ENCODE measurements at places on chromosomes 12 and 14.

- no peak for DNase-seq
These were observed 13.4 kb upstream of the FRMD6 start for GRCh38 chr14:51638071-51638944.

GRCh38 chr12:132114667-132115066, 29.5 kb downstream of the DDX51 start:
- DNase-seq, result no peak

DNA sequence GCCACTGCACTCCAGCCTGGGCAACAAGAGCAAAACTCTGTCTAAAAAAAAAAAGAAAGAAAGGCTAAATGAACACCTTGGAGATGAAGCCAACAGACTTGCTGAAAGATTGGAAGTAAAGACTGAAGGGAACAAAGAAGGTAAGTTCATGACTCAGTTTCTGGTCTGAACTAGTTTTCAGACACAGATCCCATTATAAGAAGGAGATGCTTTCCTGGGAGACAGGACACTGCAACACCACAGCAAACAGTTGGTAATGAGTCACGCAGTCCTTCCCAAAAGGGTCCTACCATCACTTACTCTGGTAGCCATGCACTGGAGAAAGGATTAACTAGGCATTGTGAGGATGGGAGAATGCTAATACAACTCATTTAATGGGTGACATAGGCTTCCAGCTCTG, 97.2 kb downstream of the SSPN start:
- no peak for DNase-seq

DNA sequence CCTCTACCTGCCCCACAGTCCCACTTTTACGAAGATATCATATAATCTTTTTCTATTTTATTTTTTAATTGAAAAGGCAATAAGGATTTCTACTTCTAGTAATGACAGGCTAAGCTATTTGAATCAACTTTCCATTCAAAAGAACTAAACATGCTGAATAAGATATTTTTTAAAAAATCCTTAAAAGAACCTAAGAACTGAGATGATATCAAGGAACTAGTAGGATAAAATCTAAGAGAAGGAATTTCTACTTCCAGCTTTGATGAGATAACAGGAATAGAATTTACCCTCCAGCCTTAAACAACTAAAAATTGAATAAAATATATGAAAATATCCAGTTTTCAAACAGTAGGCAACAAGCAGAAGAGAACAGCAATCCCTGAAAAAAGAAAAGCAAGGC, 69.0 kb downstream of the TMEM116 start:
- DNase-seq, result no peak

GRCh38 chr12:109881752-109882151, 1.4 kb upstream of the GLTP start:
- DNase-seq, result no peak

DNA sequence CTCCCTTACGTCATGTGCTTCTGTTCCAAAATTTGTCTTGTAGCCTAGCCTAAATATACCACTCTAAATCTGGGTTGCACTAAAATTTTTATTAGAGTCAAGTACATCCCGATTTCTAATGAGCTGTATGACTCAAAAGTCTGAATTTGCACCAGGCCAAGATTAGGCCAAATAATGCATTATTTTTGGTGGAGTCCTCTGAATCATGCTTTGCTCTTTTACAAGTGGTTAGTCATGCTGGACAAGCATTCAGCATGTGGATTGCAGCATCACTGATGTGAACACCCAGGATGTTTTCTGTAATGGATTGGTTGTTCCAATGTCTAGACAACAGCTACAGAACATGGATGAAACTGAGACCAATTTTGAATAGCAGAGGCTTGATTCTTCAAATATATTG, 23.7 kb downstream of the HEBP1 start:
- DNase-seq, result no peak

DNA sequence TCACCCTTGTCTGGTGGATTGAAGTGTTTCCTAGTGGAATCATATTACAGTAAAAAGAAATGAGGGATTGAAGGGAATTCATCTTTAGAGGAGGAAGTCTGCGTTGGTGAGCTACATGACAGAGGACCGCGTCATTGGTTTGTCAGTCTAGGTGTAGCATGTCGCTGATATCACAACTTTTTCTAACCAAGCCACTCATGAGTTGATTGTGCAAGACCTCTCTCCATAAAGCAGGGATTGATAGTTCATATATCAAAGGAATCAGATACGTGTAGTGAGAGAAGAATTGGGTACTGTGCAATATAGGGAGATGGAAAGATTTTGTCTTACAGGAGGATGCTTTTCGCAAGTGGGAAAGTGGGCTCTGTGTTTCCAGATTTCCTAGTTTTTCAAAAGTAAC, 3.0 kb upstream of the FBXO33 start:
- no peak for DNase-seq

GRCh38 chr12:24948420-24948756, 513 bp downstream of the BCAT1 start:
- no peak for DNase-seq
